ENCODE measurements at places on chromosomes 11 and 22.

DNA sequence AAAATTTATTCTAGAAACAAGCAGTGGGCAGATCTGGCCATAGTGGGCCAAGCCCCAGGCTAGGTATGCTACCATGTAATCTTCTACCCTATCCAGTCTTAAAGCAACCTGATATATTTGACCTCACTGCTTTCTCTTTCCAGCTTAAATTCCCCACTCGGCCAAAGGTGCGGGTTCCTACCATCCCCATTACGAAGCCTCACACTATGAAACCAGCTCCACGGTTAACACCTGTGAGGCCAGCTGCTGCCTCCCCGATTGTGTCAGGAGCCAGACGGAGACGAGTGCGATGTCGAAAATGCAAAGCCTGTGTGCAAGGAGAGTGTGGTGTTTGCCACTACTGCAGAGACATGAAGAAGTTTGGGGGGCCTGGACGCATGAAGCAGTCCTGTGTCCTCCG lies 21.2 kb upstream of the GRK2 start:
- no peak for DNase-seq

GRCh38 chr22:44366372-44367300 lies 53.9 kb upstream of the SHISAL1 start:
- DNase-seq, result no peak

- DNase-seq, result no peak
Observed at GRCh38 chr11:108278546-108278945, 55.7 kb downstream of the ATM start.

GRCh38 chr11:76838678-76839068 lies 22.0 kb upstream of the ACER3 start:
- DNase-seq, result no peak

GRCh38 chr11:120211522-120212258 lies 858 bp downstream of the OAF start:
- DNase-seq, result no peak

DNA sequence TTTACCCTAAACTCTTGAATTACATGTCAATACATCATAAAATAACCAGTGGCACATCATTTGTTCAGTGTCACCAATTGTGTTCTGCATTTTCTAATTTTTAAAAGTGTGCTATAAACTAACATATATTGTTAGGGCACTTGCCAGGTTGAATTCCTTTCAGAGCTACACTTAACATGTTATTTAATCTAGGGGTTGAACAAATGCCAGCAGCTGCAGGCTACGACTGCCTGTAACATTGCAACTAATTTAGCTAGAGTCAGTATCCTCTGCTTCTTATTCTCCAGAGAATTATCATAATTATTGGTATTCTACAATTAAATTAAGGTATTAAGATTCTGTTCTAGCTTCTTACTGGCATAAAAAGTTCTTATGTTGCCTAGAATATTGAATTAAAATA lies 46.4 kb upstream of the ARHGAP42 start:
- no peak for DNase-seq

GRCh38 chr11:129992161-129992944 lies 10.3 kb downstream of the PRDM10 start:
- DNase-seq, result peak; percentile 48

- DNase-seq, result no peak
Observed at GRCh38 chr11:112977755-112978154, 16.5 kb downstream of the NCAM1 start.

DNA sequence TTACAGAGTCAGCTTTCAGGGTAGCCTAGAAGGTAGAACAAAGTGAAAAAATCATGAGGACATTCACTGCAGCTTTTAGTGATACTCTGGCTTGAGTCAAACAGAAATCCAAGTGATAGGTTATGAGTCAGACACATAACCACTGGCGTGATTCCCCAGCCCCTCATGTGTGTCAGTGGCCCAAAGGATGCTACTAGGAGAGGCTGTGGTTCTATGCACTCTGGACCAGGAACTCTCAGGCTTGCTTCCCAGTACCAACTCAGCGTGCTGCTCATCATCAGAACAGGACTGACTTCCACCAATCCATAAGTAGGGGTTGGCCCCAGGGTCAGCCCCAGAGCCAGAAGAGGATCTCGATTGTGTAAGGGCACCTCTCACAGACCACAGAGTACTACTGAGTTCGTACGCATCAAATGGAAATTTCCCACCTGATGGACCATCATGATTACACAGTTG lies 116.8 kb downstream of the MED15 start:
- no peak for DNase-seq

GRCh38 chr11:121018746-121019145 lies 5.2 kb upstream of the TBCEL start:
- no peak for DNase-seq

DNA sequence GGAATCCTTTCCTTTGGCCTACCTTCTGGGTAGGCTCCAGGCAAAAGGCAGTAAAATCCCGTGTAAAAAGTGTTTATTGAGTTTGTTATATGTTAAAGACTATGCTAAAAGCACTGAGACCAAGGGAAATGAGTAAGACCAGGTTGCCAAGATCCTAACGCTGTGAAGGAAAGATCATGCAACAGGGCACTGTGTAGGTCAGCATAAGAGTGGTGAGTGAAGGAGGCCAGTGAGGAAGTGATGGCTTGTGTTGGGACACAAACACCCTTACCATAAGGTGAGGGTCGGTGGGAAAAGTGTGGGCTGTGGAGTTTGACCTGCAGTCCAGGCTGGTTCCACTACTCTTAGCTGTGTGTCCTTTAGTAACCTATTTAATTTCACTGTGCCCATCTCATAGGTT lies 202.1 kb downstream of the DBX1 start:
- no peak for DNase-seq

DNA sequence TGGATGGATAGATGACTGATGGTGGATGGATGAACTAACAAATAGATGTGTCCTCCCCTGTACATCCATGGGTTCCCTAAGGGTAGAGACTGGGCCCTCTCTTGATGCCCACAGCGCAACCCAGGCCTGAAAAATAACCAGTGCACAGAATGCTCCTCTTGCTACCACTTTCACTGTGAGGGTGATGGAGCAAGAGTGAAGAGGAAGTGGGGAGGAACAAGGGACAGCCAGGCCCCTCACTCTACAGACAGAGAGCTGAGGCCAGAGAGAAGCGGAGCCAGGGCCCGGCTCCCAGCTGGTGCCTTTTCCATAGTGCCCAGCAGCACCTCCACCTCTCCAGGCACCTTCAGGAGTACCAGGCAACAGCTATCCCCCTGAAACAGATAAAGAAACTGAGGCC lies 67.7 kb downstream of the THAP12 start:
- no peak for DNase-seq

DNA sequence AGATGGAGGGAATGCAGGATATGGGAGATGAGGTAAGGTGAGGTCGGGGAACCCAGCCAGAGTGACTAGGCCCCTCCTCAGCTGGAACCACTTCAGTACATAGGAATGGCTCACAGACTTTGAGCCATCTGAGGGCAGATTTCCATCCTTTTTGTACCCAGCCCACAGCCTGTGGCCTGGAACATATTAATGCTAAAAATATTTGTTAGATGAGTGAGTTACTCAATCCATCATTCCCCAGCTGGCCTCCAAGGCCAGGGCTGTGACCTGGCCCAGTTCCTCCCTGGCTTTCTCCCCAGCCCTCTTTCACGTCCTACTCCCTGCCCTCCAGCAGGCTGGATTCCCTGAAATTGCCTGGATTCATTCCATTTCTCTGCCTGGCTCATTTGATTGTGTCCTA lies 57.2 kb upstream of the PRDM11 start:
- DNase-seq, result no peak

DNA sequence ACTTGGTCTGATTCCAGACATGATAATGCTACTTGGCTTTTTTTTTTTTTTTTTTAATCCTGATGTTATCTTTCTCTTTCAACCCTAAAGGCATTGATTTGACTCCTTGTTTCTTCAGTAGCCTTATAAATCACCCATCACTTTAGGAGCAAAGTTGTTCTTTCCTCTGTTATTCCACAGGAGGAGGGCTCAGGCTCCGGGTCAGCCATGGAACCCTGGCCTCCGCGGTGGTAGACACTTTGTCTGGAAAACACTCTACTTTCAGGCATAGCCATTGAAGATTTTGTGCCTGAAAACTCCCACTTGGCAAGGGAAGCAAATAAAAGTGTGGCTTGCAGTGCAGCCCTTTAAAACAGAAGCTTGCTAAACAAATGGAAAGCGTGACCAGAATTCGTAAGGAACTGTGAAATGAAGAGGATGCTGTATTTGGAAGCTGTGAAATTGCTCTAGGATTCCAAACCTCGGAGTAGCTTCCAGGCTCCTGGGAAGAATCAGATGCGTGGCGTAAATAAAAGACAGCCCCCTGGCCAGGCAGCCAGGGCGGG lies 44.9 kb downstream of the ARHGAP8 start:
- no peak for DNase-seq

GRCh38 chr11:68050371-68050841 lies 11.6 kb downstream of the TCIRG1 start:
- no peak for DNase-seq

DNA sequence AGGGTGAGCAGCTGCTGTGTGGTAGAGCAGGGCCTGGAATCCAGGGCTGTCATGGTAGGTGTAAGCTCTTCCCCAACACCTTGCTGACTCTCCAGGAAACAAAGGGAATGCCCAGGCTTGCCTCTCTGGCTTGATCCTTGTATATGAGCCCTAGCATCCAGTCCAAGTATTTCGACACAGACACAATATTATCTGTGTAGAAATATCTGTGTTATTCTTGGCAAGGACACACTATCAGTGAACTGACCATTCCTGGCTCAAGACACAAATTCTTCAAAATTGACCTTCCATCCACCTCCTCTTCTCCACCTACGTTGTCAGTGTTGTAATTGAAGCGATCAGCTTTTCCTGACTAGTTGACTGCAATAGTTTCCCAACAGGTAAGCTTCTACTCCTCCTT lies 312.0 kb upstream of the NARS2 start:
- DNase-seq, result no peak

- DNase-seq, result no peak
Observed at GRCh38 chr22:17232406-17232805, 13.2 kb upstream of the ADA2 start.

DNA sequence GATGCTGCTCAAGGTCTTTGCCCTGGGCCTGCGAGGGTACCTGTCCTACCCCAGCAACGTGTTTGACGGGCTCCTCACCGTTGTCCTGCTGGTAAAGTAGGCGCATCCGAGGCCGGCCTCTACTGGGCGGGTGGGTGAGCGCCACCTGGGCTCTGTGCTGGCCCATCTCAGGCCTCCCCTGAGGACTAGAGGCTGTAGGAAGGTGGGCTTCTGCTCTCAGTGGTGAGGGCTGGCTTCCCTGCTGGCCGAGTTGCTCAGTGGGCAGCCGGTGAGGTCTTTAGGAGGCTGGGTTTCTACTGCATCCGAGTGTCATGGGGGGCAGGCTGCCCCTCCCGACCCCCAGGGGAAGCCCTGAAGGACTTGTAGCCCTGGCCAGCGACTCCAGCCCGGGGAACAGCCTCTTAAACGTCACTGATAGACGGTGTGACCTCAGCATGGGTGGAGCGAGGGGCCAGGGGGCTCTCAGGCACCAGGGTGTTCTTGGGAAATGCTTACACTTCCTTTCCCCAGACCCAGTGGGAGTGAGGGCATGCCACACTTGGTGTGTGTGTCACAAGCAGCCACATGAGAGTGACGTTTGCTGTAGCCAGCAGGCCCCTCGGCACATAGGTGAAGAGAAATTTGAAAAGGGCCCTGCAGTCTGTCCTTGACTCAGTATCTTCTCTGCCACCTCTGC lies 30.3 kb downstream of the TPCN2 start:
- peak; percentile 82 for DNase-seq
